ENCODE measurements at places on chromosomes 3 and 15. TPM values are rescaled to one million over a fixed set of nuclear protein-coding genes. Genes with fewer than 3 reads are reported as not detected.

CTXND1 gene
- 0.96 TPM for total RNA-seq

DNA sequence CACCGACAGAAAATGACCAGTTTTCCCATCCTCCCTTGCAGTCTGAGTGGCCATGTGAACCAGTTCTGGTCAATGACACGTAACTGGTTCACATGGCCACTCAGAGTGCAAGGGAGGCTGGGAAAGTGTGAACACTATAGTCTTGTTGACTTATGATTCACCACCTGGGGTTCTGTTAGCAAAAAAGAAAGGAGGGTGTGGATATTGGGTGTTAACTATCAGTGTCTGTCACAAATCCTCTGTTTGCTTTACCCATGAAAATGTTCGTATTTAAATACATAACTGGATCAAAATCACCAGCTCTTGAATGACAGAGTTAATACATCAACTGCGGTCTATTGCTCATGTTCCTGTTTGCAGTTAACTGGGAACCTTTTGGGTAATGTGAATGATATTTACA lies 92.3 kb downstream of the ADAMTSL3 start:
- H3K36me3 ChIP-seq: no peaks in the 10 kb centered on the region
- no peaks in the 10 kb centered on the region for H3K4me1 ChIP-seq
- DNase-seq: no peak
- no peaks in the 10 kb centered on the region for H3K27me3 ChIP-seq

CELF6 gene
- total RNA-seq: 7.3 TPM

- H3K4me3 ChIP-seq: no peak overlapping the region
- peak; percentile 25 for DNase-seq
- H3K36me3 ChIP-seq: no peaks in the 10 kb centered on the region
- no peaks in the 10 kb centered on the region for H3K27me3 ChIP-seq
- no peak overlapping the region for H3K27ac ChIP-seq
Measured at GRCh38 chr3:133479895-133480669, 80.2 kb downstream of the BFSP2 start.

- H3K4me3 ChIP-seq: no peak overlapping the region
- H3K36me3 ChIP-seq: no peaks in the 10 kb centered on the region
- H3K4me1 ChIP-seq: no peaks in the 10 kb centered on the region
- DNase-seq: no peak
Measured at GRCh38 chr15:49094923-49095322, 48.7 kb upstream of the SECISBP2L start.

ACSBG1 gene
- 7.4 TPM for total RNA-seq

GOLGA6B gene
- total RNA-seq: not detected

DNA sequence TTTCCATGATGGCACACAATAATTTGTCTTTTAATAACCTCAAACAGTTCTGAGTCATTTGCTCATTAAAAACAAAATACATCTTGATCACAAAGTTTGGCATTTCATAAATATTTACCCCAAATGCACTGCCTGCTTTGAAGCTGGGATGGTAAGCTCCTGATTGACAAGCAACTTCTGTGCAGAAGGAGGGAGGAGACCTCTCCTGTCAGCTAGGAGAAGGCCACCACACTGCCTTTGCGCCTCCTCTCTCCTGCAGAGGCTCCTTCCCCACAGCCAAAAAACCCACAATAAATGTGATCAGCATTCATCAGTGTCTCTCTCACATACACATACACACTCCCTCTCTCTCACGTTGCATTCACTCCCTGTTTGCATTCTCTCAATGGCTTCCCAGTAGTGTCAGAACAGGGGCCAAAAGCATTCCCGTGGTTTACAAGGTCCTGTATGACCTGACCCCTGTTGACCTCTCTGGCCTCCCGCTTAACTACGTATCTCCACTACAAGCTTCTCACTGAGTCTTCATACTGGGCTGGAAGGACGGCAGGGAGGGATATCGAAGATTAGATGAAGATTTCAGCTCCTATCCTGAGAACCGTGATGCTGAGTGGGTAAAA lies 216.4 kb downstream of the FOXP1 start:
- no peaks in the 10 kb centered on the region for H3K27me3 ChIP-seq
- no peaks in the 10 kb centered on the region for H3K4me1 ChIP-seq
- no peak overlapping the region for H3K27ac ChIP-seq

- H3K27me3 ChIP-seq: no peaks in the 10 kb centered on the region
- no peaks in the 10 kb centered on the region for H3K36me3 ChIP-seq
- H3K4me1 ChIP-seq: no peaks in the 10 kb centered on the region
- H3K27ac ChIP-seq: no peak overlapping the region
- no peak overlapping the region for H3K4me3 ChIP-seq
- DNase-seq: no peak
Measured at GRCh38 chr3:118435851-118436350, 598.7 kb downstream of the IGSF11 start.

DNA sequence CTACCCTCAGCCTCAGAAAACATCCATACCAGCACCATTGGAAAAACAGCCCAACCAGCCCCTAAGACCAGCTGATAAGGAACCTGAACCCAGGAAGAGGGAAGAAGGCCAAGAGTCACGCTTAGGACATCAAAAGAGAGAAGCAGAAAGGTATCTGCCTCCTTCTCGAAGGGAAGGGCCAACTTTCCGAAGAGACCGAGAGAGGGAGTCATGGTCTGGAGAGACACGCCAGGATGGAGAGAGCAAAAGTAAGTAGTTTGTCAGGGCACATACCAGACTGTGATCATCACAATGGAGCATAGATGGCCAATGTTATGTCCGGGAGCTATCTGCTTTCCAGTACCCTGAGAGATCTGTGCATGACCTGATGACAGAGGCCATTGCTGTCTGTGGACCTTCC lies 31.0 kb upstream of the RBM5 start:
- no peaks in the 10 kb centered on the region for H3K4me1 ChIP-seq
- no peaks in the 10 kb centered on the region for H3K27me3 ChIP-seq
- H3K27ac ChIP-seq: no peak overlapping the region
- no peak for DNase-seq
- peaks cover 4% of the 10 kb centered on the region for H3K36me3 ChIP-seq

GRCh38 chr15:69021895-69022294 lies 7.4 kb downstream of the NOX5 start:
- H3K4me1 ChIP-seq: no peaks in the 10 kb centered on the region
- no peaks in the 10 kb centered on the region for H3K27me3 ChIP-seq
- no peak for DNase-seq
- no peaks in the 10 kb centered on the region for H3K36me3 ChIP-seq
- H3K27ac ChIP-seq: no peak overlapping the region

- peak; percentile 29 for DNase-seq
- H3K27me3 ChIP-seq: no peaks in the 10 kb centered on the region
- no peaks in the 10 kb centered on the region for H3K36me3 ChIP-seq
Measured at GRCh38 chr3:99920481-99921376, 103.1 kb downstream of the CMSS1 start.

GRCh38 chr3:145094355-145094941 lies 1066.5 kb downstream of the PLOD2 start:
- H3K4me3 ChIP-seq: no peak overlapping the region
- H3K4me1 ChIP-seq: no peaks in the 10 kb centered on the region
- H3K36me3 ChIP-seq: no peaks in the 10 kb centered on the region
- H3K27me3 ChIP-seq: no peaks in the 10 kb centered on the region
- H3K27ac ChIP-seq: no peak overlapping the region

CLEC3B gene
- 61.1 TPM for total RNA-seq

HGD gene
- total RNA-seq: 104 TPM

- no peak overlapping the region for H3K4me3 ChIP-seq
- H3K36me3 ChIP-seq: no peaks in the 10 kb centered on the region
- DNase-seq: no peak
- no peak overlapping the region for H3K27ac ChIP-seq
- no peaks in the 10 kb centered on the region for H3K27me3 ChIP-seq
Measured at GRCh38 chr3:111882799-111883198, 23.7 kb downstream of the PHLDB2 start.

GRCh38 chr3:195407531-195408409 lies 35.0 kb downstream of the ACAP2 start:
- H3K4me1 ChIP-seq: no peaks in the 10 kb centered on the region
- H3K4me3 ChIP-seq: no peak overlapping the region
- DNase-seq: no peak

DNA sequence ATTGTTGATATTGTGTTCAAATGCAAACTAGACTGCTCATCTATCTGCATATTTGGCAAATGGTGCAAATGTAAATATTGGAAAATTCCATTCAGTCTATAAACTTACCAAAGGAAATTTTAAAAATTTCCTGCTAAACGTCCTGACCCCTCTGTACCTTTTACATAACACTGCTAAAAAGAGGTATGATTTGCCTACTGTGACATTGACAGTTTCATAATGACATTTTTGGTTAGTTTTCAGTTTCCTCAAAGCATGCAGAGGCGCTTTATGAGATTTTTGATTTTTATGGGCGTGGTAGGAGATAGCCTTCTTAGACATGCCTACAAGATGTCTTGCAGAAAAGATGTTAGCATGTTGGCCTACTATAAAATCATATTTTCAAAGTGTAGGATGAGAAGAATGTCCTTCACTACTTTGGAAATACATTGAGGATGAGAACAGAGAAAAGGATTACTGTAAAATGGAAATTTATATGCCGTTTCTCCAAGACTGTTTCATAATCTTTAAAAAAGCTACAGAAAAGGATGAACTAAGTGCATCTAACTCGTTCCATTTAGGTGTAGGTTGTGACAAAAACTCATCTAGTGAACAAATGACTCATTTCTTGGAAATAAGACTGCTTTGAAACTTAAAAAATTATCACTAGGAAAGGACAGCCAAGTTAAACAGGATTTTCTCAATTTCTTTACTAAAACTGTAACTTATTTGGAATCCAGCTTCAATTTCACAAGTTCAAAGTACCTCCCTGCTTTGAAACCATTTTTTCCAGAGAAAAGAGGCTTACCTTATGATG lies 14.5 kb upstream of the ISLR start:
- no peaks in the 10 kb centered on the region for H3K27me3 ChIP-seq
- no peak overlapping the region for H3K27ac ChIP-seq
- DNase-seq: no peak
- H3K4me1 ChIP-seq: no peaks in the 10 kb centered on the region
- no peaks in the 10 kb centered on the region for H3K36me3 ChIP-seq

NGLY1 gene
- total RNA-seq: 36.8 TPM

GRCh38 chr3:59831394-59831793 lies 781.6 kb upstream of the CFAP20DC start:
- no peak overlapping the region for H3K4me3 ChIP-seq
- H3K36me3 ChIP-seq: no peaks in the 10 kb centered on the region
- no peak overlapping the region for H3K27ac ChIP-seq
- H3K27me3 ChIP-seq: no peaks in the 10 kb centered on the region
- no peak for DNase-seq

ASB14 gene
- not detected for total RNA-seq

ALPK3 gene
- 0.68 TPM for total RNA-seq

DNA sequence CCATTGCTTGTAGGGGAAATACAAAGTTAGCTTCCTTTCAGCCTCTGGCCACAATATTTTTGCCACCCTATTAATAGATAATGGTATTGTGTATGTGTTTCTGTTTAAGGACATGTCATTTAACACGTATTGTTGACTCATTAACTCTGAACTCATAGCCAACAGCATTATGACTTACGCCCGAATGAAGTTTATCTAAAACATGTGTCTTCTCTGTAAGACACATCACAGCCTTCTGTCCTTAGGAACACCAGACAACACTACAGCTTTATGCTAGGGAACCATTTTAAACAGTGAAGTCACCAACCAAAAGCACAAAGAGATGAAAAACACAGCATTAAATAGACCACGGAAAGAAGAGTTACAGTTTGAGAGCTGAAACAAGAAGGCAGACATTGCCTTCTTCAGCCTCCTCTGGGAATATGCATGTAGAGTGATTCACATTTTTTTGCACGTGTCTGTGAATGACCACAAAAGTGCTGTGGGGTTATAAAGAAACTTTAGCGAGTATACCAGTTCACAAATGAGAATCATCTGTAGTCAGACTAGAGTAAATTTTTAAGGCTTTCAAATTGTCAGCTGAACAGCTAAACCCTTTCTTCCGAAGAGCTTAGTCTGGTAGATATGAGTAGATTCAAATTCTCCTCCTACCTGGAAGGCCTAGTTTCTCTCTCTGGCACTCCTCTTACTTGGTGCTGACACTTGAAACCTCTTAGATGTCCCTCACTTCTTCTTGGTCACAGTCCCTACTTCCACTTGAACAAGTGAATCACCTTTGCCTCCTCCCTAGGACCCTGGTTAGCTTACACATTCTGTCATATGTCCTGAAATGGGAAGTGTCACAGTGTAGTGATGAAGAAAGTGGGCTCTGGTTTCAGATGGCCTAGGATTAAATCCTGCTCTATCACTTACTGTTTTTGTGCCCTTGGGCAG lies 32.2 kb downstream of the MCTP2 start:
- H3K27me3 ChIP-seq: no peaks in the 10 kb centered on the region
- H3K4me3 ChIP-seq: no peak overlapping the region
- no peaks in the 10 kb centered on the region for H3K4me1 ChIP-seq
- no peaks in the 10 kb centered on the region for H3K36me3 ChIP-seq
- H3K27ac ChIP-seq: no peak overlapping the region

PIGZ gene
- total RNA-seq: 11.3 TPM

- H3K4me1 ChIP-seq: no peaks in the 10 kb centered on the region
- H3K36me3 ChIP-seq: no peaks in the 10 kb centered on the region
- no peaks in the 10 kb centered on the region for H3K27me3 ChIP-seq
- DNase-seq: no peak
- H3K4me3 ChIP-seq: no peak overlapping the region
Measured at GRCh38 chr15:75031848-75032247, 8.5 kb downstream of the PPCDC start.

TGM4 gene
- total RNA-seq: 2,264 TPM

DNA sequence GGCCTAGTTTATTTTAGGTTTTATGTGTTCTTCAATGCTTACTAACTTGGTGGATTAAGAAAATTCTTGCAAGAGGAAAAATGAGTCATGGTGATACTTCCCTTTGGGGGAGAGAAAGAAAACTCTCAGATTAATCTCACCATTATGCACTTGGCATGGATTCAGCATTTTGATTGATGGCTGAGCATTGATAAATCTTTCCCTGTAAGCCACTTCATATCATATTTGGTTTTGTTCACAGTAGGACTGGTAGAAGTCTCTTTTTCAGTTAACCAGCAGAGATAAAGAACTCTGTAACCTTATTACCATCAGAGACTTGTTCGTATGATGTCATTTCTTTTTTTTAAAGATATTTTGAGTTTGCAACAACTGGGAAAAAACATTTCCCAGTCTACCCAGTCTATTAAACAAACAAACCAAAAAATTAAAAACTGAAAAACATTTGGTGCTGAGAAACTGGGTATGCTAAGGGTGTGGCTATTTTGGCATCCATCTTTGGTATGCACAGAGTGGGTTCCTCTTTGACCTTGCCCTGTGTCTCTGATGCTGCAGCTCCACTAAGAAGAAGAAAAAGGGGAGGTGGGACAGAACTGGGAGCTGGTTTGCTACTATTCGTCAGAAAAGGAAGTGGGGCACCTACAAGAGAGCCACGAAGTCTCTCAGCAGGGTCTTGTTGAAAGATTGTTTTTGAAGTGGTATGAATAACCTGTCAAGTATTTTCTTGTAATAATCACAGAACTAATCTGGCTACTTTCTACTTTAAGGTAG lies 17.2 kb downstream of the TMOD3 start:
- no peaks in the 10 kb centered on the region for H3K4me1 ChIP-seq
- no peak overlapping the region for H3K27ac ChIP-seq
- no peaks in the 10 kb centered on the region for H3K27me3 ChIP-seq
- DNase-seq: no peak
- H3K36me3 ChIP-seq: no peaks in the 10 kb centered on the region
- H3K4me3 ChIP-seq: no peak overlapping the region

GRCh38 chr3:42442640-42443039 lies 32.2 kb upstream of the LYZL4 start:
- no peaks in the 10 kb centered on the region for H3K27me3 ChIP-seq
- H3K27ac ChIP-seq: no peak overlapping the region
- no peaks in the 10 kb centered on the region for H3K4me1 ChIP-seq
- no peaks in the 10 kb centered on the region for H3K36me3 ChIP-seq
- no peak for DNase-seq
